GM23248 (cell line): ENCODE measurements at places on chromosomes 11 and 22. TPM values are rescaled to one million over a fixed set of nuclear protein-coding genes. Genes with fewer than 3 reads are reported as not detected.
A peak's percentile ranks its signal among the peaks of the same experiment; 100 is the strongest.

Gene SPTBN2
- 0.13 and 0.22 TPM in 2 replicates for total RNA-seq

- DNase-seq, result no peak
These were observed 27.2 kb downstream of the FEZ1 start for GRCh38 chr11:125468852-125469251.

DNA sequence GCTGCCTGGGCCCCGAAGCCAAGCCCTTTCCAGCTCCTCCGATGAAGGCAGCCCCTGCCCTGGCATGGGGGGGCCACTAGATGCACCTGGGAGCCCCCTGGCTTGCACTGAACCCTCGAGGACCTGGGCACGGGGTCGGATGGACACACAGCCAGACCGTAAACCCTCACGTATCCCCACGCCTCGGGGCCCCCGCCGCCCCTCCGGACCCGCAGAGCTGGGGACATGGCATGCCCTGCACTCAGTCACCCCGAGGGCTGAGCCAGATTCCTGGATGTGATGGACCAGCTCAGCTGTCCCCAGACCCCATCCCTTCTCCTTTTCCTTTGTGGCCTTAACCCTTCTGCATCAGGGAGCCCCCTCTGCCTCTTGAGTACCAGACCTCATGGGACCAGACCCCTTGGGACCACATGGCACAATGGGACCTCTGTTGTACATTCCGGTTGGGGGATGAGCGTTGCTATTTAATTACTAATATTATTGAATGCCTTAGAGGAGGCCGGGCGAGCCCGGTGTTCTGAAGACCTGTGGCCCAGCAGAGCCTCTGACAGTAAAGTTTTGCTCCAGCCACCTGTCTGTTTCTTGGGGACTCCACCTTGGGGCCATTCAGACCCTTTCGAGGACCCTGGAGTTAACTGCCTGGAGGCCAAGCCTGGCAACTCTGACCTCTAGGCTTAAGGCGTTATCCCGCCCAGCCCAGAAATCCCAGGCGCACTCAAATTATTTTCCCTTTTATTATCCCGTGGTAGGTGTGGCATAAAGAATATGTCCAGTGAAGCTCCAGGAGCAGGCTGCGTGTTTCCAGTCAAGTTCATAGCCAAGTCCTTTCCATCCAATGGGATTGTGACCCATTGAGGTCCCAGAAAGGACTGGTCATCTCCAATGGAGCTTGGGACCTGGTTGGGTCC, 3.0 kb downstream of the RASL10A start:
- no peak for DNase-seq

Gene FCHSD2
- total RNA-seq, result 8.1 and 9.1 TPM in 2 replicates

DNA sequence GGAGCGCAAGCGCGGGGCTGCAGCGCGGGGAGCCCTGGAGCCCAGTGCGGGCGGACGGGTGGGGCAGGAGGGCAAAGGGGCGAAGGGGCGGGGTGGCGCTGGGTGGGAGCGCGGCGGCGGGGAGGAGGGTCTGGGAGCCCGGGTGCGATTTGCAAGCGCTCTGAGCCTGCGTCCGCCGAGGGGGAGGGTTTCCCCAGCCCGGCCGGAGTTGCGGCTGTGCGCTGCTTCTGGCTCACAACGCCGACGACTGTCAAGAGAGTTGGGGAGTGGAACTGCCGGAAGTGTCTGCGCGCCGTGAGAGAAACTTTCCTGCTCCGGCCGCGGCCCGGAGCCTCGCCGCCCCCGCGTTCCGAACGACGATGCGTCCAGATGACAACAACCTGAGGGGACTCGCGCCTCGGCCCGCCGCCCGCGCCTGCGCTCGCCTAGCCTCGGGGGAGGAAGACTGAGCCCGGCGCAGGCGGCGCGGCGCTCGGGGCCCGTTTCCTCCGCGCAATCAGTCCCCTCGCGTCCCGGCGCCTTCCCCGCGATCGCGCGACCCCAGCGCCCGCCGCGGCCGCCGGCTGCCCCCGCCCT, at the start of gene ARHGAP42:
TSS of gene ARHGAP42 (plus strand) at position 235 of the 576 bp plus-strand sequence. CDS start 391 bp downstream, outside the sequence.
- DNase-seq, result peak; percentile 71

DNA sequence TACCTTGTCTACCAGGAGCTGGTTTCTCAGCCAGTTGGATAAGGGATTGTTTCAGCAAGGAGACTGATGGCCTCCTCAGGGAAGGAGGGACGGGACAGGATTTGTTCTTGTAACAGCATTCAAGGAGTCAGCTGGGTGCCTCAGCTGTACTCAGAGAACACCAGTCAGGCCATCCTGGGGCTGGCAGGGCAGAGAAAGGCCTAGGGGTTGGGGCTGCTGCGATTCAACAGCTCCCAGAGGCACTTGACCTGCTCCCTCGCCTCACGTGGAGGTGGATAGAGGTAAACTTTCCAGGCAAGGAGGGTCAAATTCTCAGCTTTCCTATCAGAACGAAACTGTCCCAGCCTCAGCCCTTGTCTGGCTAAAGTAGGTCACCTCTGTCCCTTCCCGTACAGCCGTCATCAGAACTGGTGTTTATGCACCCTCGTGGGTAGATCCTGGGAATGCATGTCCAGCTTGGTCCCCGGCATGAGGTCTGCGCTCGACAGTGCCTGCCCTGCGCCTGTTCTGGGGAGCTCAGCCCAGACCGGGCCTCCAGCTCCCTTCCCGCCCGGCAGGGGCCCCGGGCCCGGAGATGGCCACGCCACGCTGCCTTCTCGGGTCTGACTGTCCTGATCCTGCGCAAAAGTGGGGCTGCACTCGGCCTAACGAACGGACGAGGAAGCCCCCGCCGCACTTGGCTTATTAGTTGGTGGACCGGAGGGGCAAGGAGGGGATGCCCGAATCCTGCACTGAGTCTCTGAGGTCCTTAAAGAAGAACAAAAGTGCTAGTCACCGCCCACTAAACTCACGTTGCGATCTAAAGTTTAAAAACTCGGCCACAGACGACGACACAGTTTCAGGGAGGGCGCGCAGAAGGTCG, 762 bp upstream of the CCDC134 start:
- DNase-seq, result peak; percentile 57

DNA sequence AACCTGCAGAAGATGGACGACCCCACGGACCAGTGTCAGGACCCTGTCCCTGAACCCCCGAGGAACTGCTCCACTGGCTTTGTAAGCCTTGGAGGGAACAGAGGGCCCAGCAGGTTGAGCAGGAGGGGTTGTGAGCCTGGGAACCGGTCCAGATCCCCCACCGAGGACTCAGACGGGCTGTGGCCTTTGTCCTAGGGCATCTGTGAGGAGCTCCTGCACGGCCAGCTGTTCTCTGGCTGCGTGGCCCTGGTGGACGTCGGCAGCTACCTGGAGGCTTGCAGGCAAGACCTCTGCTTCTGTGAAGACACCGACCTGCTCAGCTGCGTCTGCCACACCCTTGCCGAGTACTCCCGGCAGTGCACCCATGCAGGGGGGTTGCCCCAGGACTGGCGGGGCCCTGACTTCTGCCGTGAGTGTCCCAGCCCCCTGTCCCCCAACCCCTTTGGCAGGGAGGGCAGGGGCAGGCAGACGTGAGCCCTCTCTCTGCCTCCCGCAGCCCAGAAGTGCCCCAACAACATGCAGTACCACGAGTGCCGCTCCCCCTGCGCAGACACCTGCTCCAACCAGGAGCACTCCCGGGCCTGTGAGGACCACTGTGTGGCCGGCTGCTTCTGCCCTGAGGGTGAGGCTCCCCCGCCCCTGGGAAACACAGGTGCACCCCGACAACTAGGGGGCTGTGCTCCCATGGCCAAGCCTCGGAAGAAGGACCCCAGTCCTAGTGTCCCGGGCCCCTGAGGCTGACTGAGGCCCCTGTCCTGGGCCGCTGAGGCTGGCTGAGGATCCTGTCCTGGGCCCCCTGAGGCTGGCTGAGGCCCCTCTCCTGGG, 6.4 kb downstream of the MUC5AC start:
- no peak for DNase-seq

GRCh38 chr11:128283451-128283850, 303.9 kb downstream of the ETS1 start:
- no peak for DNase-seq

Gene TTLL8
- total RNA-seq, result not detected in 2 replicates

- DNase-seq, result peak; percentile 78
These were observed 680 bp downstream of the IFT46 start for GRCh38 chr11:118565051-118565450.

DNA sequence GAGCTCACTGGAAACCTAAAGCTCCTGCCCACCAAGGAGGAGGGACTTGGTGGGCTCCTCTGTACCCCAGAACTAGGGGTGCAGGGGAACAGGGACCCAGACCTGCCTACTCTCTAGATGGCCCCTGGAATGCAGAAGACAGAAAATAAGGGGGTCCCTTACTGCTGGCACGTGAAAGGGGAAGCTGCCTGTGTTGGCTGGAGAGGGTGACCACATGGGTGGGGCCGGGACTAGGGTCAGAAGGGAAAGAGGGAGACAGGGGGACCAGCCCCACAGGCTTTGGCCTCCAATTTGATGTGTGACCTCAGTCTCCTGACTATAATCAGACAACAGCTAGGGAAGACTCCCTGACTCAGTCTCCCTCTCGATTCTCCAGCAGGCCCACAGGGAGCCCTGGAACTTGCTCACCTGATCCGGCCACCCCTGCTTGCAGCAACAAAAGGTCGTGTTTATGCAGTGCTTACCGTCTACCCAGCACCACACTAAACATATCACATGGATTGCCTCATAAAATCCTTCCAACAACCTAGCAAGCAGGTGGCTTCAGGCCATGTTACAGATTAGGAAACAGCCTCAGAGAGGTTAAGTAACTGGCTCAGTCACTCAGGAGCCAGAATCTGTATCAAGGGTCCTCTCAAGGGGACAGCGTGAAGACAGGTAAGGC, 10.2 kb downstream of the ARAP1 start:
- no peak for DNase-seq

Gene CDHR5
- total RNA-seq, result not detected in 2 replicates
